ENCODE measurements at places on chromosomes 5 and 9.

DNA sequence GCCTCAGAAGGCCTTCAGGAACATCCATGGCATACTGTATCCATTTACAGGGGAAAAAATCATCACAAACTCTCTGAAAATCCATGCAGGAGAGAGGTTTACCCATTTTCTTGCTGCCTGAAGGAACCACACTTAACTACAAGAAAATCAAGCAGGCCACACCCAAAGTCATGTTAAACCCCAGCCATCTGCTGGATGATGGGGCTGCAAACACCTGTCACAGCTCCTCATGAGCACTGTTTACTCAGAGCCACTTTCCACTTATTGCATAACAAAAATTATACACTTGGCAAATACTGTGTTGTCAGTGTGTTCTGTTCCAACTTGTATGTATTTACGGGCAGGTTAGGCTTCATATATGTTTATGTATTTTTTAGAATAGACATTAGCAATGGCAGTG lies 35.8 kb downstream of the PPIC start:
- DNase-seq, result peak; percentile 63

GRCh38 chr5:35248843-35249780 lies 18.8 kb upstream of the PRLR start:
- no peak for DNase-seq

GRCh38 chr9:5188060-5188984 lies 2.9 kb upstream of the INSL6 start:
- no peak for DNase-seq

- no peak for DNase-seq
These were observed 14.6 kb downstream of the ARL15 start for GRCh38 chr5:54295651-54296276.

DNA sequence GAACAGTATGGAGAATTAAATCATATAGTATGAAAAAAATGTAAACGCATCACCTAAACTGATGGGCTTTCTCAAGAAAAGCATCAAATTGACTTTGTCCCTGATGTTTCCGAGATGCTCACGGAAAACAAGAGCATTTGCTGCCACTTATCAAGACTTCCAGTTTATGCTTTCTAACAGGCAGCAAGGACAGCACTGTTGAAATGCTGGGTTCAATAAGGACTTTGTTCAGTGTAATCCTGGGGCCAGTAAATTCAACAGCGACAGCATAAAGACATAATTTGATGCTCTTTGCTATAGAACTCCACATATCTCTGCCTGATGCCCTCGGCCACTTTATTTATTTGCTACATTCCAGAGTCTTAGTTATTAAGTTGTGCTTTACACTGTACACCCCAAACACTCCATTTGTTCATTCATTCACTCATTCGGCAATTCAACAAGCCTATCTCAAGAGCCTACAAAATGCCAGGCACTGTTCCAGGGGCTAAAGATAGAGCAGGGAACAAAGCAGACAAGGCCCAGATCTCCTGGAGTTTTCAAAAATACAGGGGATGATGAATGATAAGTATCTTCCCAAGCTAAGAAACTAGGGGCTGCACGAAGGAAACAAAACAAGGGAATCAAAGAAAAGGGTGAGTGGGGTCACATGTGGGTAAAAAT lies 294.6 kb downstream of the ZNF608 start:
- DNase-seq, result no peak

Data from SJCRH30 (cell line).